ENCODE measurements at places on chromosomes 3 and 15. TPM values are rescaled to one million over a fixed set of nuclear protein-coding genes. Genes with fewer than 3 reads are reported as not detected.
A peak's percentile ranks its signal among the peaks of the same experiment; 100 is the strongest.

- no peak for DNase-seq
These were observed 220.4 kb upstream of the MDFIC2 start for GRCh38 chr3:70532806-70533205.

The ATP10A gene
- total RNA-seq: 7.5 TPM

DNA sequence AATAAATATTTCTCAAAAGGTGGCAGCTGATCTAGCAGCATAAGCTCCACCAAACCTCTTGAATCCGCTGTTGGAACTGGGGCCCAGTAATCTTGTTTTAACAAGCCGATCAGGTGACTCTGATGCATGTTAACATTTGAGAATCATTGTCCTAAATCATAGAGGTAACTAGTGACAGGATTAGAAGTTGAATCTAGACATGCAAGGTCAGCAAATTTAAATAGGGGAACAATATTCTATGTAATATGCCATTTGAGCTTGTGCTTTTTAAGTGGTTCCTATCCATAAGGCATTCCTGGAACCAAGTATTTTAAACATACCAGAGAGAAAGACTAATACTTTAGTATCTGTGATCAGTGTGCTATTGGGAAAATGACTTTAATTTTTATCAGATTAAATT, 412.8 kb downstream of the PYDC2 start:
- DNase-seq: no peak

- no peak for DNase-seq
These were observed 8.9 kb upstream of the ALDH1A2 start for GRCh38 chr15:58074452-58074851.

DNA sequence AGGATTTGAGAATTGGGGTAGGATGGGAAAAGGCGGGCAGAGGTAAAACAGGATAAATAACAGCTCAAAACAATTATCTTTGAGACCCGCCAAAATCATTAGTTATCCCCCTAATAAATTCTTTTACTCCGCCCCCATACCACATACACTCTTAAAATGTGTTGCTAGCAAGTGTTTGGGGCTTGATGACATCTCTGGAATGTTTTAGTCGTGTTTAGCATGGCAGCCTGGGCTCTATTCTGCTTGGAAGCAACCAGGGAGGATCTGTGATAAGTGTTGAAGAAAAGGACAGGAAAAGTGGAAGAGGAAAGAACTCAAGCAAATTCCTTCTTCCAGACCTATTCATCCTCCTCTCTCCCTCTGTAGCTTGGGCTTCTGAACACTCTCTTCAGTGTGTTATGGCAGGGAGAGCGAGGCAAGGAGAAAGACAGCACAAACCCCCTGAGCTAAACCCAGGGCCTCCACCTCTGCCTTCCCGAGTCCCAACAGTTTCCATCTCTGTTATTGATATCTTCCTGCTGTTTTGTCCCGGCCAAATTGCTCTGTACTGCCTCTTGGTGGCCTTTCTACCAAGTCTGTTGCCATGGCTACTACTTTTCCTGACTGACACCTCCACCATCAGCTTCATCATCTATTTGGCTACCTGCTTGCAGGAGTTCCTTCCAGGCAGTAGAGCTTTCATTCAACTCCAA, 135.8 kb downstream of the RPL22L1 start:
- DNase-seq: no peak

DNA sequence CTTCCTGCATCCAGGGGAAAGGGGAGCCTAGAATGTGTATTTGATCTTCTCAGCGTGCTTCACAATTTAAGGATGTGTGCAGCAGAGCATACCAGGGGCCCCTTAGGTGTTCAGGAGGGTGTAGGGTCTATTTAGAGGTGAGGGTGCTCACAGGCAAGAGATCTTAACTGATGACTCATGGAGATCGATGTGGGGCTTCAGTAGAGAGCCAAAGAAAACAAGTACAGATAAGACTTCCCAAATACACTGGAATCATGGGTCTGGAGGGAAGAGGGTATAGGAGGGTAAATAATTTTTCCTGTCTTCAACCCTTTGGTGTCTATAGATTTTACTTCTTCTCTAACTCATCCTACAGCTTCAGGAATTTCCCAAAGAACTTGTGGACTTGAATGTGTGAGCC, 170.2 kb upstream of the LRRC3B start:
- DNase-seq: no peak

GRCh38 chr15:51265037-51265555, 73.3 kb downstream of the CYP19A1 start:
- DNase-seq: no peak

GRCh38 chr15:49832511-49832910, 211.7 kb downstream of the DTWD1 start:
- no peak for DNase-seq

- no peak for DNase-seq
These were observed 52.8 kb downstream of the NEO1 start for GRCh38 chr15:73105064-73105463.

The SLITRK3 gene
- not detected for total RNA-seq

- DNase-seq: no peak
These were observed 181.7 kb downstream of the TCF12 start for GRCh38 chr15:57100136-57100539.

GRCh38 chr3:108053483-108053882, 37.3 kb downstream of the CD47 start:
- DNase-seq: no peak

DNA sequence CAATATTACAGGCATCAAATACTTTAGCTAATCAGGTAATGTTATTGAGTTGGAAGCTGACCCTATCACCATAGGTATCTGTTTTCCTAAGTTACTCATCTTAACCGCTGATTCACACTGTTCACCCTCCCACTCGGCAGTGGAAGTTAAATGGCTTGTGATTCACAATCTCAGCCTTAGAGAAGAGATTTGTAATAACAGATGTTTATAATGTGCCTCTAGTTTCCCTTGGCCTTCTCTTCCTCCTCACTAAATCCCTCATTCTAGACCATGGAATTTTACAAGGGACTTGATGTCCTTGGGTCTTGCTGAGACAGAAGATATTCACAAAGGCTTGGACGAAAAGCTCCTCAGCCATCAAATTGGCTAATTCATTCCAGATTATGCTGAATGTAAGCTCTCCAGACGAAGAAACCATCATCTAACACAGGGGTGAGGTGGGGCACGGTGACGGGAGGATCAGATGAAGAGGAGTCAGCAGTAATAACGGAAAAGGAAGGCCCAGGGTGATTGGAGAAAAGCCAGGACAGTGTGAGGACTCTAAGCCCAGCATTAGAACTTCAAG, 931.7 kb downstream of the MCTP2 start:
- peak; percentile 80 for DNase-seq

GRCh38 chr15:23897531-23897930, 210.4 kb upstream of the NDN start:
- DNase-seq: peak; percentile 74

DNA sequence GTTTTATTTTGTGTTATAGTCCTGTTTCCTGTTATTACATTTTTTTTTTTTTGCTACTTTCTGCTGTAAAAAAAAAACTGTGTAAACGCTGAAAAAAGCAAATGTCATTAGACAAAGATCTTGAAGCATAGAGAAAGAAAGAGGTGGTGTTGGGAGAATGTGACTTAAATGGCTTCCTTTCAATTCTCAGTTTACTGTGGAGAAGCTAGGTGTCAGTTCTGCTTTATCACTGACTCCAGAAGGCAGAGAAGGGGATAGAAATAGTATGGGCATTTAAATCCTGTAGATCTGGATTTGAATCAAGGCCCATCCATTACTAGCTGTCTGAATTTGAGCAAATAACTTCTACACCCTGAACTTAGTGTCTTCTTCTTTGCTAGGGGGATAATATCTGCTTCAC, 23.0 kb downstream of the PPM1L start:
- DNase-seq: no peak

GRCh38 chr3:13582366-13583250, 33.7 kb downstream of the FBLN2 start:
- no peak for DNase-seq

- DNase-seq: no peak
These were observed 1.0 kb downstream of the P3H2 start for GRCh38 chr3:190119461-190120268.

DNA sequence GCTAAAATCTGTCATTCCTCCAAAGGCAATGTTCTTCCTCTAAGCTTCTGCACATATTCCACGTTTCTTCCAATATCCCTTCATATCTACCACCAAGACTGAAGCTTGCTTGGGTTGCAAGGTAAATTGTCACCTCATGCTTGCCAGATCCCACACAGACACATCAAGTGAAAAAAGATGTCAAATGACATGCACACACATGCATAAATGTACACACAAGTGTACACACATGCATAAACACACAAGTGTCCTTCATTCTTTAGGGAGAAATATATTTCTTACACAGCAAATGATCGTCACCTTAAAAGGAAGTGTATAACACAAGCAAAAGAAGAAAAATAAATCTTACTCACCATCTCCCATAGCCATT, 59.4 kb downstream of the CLASP2 start:
- no peak for DNase-seq

GRCh38 chr3:7813365-7813764, 688.3 kb upstream of the LMCD1 start:
- DNase-seq: no peak

GRCh38 chr15:80866936-80867335, 87.8 kb downstream of the CEMIP start:
- DNase-seq: no peak

GRCh38 chr3:66181764-66182163, 39.0 kb upstream of the SLC25A26 start:
- DNase-seq: no peak

DNA sequence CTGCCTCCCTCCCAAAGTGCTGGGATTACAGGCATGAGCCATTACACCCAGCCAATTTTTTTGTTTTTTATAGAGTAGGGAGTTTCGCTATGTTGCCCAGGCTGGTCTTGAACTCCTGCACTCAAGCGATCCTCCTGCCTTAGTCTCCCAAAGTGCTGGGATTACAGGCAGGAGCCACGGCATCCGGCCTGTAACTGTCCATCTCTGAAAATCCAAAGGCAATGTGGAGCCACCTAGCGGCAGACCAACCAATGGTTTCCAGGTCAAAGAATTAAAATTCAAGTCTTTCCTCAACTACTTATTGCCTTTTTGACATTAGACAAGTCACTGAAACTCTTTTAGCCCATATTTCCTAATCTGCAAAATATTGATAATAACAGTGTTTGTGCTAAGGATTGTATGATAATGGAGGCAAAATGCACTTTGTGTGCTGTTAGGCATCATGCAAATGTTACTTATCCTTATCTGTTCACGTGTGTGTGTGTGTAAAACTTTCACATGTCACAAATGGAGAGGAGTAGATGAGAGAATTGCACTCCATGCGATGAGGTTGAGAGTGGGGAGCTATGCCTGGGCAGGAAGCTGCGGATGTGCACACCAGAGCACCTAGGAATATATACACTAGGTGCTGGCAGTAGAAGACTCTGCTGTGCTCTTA, 48.7 kb downstream of the COL8A1 start:
- DNase-seq: peak; percentile 71

- no peak for DNase-seq
These were observed 86.9 kb upstream of the SATB1 start for GRCh38 chr3:18512007-18512406.

DNA sequence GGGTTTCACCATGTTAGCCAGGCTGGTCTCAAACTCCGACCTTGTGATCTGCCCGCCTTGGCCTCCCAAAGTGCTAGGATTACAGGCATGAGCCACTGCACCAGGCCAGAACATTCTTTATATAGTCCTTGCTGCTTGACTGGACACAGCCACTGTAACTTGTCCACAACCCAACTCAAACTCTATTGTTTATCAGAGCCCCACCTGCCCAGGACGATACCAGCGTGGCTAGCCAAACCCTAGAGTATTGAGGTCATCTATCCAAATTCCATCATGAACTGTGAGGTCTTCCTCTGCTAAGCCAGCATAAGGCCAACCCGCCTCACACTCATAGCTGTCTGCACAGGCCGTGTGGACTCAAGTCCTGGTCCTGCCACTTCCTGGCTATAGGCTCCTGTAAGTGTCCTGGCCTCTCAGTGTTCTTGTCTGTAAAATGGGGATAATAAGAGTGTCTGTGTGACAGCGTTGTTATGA, 63.9 kb downstream of the DAPK2 start:
- no peak for DNase-seq

The TMEM108 gene
- 0.34 TPM for total RNA-seq

- DNase-seq: no peak
These were observed 32.9 kb upstream of the SLC24A5 start for GRCh38 chr15:48087844-48088243.

DNA sequence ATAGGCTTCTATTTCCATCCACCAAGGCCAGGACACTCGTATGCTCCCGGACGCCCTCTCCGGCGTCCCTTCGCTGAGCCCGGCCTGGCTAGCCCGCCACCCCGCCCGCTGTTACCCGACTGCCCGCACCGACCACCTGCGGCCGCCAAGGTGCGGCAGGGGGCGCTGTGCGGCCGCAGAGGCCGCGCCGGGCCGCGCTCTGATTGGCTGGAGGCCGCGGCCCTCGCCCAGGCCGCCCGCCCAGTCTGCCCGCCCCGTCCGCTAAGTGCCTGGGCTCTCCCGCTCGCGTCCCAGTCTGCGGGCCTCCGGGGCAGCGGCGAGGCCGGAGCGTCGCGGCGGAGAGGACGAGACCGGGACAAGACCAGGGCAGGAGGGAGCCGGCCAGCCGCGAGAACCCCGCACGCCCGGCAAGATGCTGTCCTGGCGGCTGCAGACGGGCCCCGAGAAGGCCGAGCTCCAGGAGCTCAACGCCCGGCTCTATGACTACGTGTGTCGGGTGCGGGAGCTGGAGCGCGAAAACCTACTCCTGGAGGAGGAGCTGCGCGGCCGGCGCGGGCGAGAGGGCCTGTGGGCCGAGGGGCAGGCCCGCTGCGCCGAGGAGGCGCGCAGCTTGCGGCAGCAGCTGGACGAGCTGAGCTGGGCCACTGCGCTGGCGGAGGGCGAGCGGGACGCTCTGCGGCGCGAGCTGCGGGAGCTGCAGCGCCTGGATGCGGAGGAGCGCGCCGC, at the start of gene SYNM:
TSS of gene SYNM (plus strand) at position 293 of the 726 bp plus-strand sequence. CDS start at position 413, 120 bp downstream.
- peak; percentile 92 for DNase-seq

GRCh38 chr15:26623071-26623470, 149.8 kb downstream of the GABRB3 start:
- peak; percentile 68 for DNase-seq

GRCh38 chr15:67101911-67102598, 36.7 kb downstream of the SMAD3 start:
- peak; percentile 77 for DNase-seq

GRCh38 chr3:67382536-67382935, 271.9 kb downstream of the SUCLG2 start:
- DNase-seq: no peak

DNA sequence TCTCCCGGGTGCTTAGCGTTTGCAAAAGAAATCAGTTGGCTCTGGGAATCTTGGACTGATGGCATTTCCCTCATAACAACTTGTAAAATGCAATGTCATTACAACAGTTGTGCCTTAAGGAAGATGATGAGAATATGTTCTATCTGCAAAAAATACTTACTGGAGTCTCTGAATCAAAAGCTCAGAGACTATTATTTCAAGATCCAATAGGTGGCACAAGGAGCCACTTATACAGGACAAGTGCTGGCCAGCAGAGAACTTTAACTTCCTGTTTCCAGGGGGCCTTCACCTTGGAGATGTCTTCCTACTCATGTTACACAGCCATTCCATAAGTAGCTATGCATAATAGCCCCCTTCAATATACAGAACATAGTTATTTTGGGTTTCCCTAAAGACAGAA, 8.9 kb upstream of the RPS27L start:
- no peak for DNase-seq

Data from Daoy (cell line).